ENCODE measurements at places on chromosomes 5 and 9.

DNA sequence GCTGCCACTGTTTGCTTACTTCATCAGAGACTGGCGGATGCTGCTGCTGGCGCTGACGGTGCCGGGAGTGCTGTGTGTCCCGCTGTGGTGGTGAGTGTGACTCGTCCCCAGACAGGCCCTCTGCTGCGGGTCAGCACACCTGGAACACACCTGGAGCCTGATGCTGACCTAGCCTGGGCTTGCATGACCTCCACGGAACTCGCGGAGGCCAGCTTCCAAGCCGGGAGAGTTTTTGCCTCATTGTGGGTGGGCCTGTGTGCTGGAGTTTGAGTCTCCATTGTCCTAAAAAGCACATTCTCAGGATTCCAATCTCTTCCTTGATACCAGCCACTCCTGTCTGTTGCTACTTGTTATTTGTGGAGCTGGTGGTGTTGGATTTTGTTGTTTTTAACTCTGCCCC lies 28.1 kb downstream of the SLC22A4 start:
- no peak for DNase-seq

DNA sequence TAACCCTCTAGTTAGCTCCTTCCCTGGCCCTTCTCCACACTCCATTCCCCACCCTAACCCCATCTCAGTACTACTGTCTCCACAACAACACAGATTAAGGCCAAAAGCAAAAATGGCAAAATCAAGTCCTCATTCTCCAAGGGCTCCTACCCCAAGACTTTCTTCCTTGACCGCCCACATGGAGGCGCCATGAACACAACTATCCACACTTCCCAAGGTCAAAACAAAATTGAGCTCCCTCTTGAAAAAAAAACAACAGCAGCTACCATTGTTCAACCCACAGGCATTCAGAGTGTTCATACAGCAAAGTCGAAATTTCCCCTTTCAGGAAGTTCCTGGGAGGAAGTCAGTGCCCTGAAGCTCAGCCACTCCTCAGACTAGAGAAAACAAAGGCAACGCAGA lies 54.4 kb downstream of the GNAQ start:
- peak; percentile 61 for DNase-seq

DNA sequence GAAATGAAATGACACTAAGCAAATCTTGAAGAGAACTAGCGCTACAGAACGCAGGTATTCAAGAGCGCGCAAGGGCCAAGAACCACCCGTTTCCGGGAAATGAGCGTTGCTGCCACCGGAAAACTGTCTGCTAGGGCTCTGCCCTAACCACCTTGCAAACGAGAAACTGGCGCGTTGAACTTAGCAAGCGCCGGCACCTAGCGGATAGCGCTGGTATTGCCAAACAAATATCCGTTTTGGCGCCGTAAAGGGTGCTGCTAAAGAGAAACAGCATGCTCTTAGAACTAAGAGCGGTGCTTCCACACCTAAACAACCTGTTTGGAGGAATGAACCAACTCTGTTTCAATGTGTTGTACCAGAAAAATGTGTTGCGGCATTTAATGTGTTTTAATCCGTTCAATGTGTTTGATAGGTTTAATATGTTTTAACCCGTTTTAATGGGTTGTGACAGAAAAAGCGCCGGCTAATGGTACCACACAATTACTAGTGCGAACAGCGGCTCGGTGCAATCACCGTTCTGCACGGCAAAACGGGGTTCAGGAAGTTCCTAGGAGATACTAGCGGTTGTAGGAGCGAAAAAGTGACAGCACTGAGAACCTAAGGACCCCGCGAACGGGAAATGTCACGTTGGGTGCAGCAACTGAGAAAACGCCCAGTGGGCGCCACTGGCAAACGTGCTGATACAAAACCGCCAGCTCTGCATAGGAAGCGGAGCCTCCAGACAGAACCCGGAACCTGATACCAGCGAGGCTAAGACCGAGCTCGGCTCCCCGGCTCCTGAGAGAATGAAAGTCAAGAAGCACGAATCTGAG lies at the start of gene ANXA2R:
TSS of gene ANXA2R (minus strand) at position 33 of the 812 bp plus-strand sequence. CDS start 273 bp downstream, outside the sequence.
- DNase-seq, result peak; percentile 87

DNA sequence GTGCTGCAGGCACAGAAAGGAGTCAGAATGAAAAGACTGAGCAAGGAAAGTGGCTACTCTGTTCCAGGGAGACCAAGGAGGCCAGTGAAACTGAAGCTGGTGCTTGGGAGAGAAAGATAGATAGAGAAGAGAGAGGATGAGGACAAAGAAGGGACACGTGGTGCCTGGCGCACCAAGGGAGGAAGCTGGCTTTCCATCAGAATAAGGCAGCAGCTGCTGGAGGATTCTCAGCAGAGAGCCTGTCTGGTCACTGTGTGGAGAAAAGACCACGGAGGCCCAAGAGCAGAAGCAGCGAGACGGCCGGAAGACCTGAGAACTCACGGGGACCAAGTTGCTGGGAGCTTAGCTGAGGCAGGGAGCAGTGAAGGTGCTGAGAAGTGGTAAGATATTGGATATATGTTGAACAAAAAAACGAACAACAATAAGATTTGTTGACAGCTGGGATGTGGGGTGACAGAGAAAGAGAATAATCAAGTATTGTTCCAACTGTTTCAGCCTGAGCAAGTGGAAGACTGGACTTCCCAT lies 116.1 kb downstream of the SEMA5A start:
- no peak for DNase-seq

- DNase-seq, result no peak
These were observed 25.7 kb downstream of the WWC1 start for GRCh38 chr5:168317096-168317520.

- no peak for DNase-seq
These were observed 70.5 kb downstream of the EPB41L4B start for GRCh38 chr9:109250311-109250741.

DNA sequence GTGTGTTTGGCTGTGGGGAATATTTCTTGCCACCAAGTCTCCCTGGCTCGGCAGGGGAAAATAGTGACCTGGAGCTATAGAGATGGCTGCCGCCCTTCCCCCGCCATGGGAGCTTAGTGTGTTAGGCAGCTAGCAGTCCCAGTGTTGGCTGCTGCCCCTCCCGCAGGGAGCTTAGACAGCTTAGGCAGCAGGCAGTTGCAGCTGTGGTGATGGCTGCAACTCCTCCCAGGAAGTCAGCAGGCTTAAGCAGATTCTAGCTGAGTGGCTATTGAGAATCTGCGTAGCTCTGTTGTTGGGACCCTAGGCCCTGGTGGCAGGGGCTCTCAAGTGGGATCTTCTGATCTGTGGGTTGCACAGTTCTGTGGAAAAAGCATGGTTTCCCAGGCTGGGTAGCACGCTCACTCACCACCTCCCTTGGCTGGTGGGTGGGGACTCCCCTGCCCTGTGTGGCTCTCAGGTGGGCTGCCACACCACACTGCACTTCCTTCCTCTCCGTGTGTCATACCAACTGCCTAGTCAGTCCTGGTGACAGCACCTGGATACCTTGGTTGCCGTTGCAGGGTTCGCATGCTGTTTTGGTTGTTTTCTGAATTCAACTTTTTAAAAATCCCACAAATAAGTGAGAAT lies 9.3 kb downstream of the OR1N2 start:
- DNase-seq, result no peak

GRCh38 chr9:68473790-68474189 lies 66.9 kb downstream of the TMEM252 start:
- DNase-seq, result no peak

GRCh38 chr5:58459146-58460001 lies 512 bp downstream of the PLK2 start:
- DNase-seq, result no peak

DNA sequence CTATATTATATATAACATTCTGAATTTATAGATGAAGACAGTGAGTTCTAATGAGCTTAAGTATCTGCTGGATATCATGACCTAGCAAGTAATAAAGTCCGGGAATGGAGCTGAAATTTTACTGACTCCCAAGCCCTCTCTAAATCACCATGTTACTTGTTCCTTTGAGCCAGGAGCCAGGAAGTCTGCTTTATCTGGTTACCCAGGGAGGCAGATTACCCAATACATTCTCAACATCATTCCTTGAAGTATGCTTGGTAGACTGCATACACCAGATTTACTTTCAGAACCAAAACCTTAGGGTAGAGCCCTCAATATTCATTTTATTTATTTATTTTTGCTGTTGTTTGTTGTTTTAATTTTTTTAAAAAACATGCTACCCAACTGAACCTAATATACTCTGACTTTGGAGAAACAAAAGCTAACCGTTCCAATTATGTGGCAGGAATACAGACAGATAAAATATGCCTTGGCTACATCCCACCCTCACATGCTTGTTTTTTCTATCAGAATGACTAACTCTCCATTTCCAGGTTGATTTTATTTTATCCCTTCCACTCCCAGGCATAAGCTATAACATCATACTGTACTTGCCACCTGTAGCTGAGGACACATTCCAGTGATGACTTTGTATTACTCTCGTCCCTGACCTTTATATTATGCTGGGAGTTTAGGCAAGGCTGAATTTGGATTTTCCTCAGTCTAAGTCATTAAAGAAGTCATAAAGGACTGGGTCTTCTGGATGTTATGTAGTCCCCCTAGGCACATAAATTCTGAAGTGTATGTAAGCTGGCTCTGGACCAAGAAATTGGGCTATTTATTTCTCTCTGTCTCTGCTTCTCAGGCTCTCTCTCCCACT lies 82.0 kb downstream of the YIPF5 start:
- no peak for DNase-seq

- DNase-seq, result no peak
These were observed 52.4 kb downstream of the NSD1 start for GRCh38 chr5:177185993-177186392.

- no peak for DNase-seq
These were observed 12.8 kb downstream of the NKD2 start for GRCh38 chr5:1021136-1021968.
